ENCODE measurements at places on chromosomes 11 and 22.

DNA sequence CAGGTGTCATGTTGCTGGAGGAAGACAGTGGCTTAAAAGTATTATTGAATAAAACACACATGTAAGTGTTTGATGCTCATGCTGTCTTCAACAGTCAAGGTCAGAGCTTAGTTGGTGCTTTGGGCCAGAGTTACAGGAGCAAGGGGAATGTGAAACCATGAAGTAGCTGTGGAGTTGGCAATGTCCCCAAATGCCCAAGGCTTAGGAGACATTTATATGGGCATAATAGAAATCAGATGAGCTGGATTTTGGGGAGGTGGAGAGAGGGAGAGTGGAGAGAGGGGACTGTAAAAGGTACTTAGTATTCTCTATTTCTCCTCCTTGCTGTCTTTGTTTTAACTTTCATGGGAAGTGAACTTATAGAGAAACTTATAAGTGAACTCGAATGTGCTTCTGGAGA, 407.8 kb downstream of the ETS1 start:
- no peak for DNase-seq

DNA sequence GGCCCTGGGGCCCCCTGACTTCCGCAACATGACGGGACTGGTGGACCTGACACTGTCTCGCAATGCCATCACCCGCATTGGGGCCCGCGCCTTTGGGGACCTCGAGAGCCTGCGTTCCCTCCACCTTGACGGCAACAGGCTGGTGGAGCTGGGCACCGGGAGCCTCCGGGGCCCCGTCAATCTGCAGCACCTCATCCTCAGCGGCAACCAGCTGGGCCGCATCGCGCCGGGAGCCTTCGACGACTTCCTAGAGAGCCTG, 992 bp downstream of the LRFN4 start:
- peak; percentile 63 for DNase-seq

DNA sequence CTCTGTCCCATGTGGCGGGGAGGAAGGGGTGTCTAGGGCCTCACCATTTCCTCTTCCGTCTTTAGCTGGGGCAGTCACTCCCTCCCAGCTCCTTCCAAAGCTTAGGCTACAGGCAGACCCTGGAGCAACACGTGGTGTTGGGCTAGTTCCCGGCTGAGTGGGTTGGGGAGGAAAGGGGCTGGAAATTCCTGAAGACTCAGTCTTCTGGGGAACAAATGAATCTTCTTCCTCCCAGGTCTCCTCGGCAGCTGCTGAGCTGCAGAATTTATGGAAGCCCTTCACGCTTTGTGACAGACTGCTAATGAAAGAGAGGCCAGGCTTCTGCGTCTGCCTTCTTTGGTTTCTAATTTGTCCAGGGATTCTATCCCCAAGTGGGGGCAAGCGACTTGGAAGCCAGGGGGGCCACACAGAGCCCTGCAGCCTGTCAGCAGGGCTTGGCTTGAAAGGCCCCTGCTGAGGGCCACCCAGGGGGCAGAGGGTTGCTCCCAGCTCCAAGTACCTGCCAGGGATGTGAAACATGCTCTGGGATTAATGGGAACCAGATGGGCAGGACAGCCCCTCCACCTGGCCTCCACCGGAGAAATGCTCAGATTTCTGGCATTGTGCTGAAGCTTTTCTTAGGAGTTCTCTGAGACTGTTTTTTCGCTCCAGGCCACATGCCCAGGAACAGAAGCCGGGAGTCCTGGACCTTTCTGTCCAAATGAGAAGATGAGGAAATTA, 123.1 kb downstream of the PKNOX2 start:
- DNase-seq = no peak

GRCh38 chr11:33691066-33691864, 9.4 kb downstream of the C11orf91 start:
- no peak for DNase-seq

- no peak for DNase-seq
Observed at GRCh38 chr22:22825213-22825593, 62.4 kb upstream of the IGLL5 start.

- no peak for DNase-seq
Observed at GRCh38 chr11:120712014-120712413, 200.5 kb downstream of the GRIK4 start.

DNA sequence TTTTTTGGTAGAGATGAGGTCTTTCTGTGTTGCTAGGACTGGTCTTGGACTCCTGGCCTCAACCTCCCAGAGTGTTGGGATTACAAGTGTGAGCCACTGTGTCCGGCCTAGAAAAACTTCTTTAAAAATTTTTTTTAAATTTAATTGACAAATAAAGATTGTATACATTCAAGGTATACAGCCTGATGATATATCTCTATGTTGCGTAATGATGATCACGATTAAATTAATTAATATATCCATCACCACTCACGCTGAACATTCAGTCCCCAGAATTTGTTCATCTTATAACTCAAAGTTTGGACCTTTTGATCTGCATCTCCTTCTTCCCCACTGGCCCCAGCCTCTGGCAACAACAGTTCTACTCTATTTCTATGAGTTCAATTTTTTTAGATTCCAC, 27.2 kb downstream of the VSTM5 start:
- DNase-seq = no peak

DNA sequence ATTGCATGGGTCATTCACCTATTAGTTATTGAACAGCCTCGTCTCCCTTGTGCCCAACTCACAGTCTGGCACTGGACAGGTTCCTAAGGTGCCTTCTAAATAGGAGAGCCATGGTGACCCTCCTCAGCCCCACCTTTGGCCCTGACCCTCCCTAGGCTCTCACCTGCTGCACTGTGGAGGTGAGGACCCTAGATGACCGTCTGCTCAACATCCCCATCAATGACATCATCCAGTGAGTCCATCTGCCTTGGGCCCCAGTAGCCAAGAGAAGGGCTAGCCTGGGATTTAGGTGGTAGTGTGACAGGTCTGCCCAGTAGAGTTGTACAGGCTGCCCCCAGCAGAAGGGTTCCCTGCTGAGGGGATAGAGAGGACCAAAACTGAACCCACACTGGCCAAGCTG, 13.6 kb downstream of the UCP2 start:
- DNase-seq = no peak

DNA sequence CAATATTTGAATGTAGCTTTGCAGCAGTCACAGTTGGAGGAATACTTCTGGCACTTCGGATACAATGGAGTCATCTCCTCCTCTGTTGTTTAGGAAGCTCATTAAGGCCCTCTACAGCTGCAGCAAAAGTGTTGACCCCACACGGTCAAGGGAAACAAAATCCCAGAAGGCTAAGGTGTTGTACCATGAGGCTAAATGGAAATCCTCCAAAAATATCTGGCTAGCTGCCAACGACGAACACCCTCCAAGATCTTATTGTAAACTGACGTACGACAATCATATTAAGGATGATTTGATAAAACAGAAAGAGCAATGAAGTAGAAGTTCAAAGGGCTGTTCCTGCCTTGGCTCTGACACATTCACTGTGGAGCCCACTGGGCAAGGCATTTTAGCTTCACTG, 4.0 kb downstream of the POGLUT3 start:
- no peak for DNase-seq

DNA sequence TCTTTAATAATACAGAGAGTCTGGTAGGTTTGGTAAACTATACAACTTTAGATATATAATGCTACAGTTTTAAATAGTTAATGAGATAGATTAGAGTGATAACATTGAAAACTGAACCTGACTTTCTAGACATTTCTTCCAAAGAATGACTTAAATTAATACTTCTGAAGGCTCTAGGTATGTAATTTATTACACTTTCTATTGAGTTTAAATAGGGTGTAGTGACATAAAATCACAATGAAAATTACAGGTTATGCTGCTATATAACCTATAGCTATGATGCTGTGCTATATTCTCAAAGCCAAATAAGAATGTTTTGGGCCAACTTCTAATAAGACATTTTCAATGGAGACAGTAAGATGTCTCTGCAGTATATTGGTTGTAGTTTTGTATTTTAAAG, 7.7 kb downstream of the HIPK3 start:
- DNase-seq = no peak

DNA sequence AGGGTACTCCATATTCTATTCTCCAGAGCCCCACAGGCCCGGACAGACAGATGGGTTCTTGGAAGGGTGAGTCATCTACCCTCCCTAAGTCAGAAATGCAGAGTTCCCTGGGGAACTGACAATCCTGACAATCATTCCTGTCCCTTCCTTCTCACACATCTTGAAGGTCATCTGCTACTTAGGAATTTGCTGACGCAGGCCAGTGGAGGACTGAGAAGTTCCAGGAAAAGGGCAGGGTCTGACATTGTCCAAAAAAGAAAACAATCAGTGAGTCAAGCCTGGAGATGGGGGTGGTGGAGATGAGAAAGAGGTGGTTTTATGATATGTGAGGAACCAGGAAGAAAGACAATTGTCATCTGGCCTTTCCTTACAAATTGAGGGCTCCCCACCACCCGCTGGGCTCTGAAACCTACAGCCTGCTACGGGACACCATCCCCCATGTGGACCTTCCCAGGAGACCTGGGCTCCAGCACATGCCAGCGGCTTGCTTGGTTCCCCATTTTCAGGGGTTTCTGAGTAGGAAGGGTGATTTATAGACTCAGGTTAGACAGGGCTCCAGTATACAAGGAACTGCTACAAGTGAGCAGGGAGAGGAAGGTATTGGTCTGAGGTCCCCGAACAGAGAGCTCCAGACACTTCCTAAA, 12.9 kb downstream of the CD59 start:
- DNase-seq = no peak

GRCh38 chr11:326842-327580, 6.4 kb upstream of the IFITM3 start:
- peak; percentile 91 for DNase-seq

GRCh38 chr22:17825876-17826550, 51.7 kb upstream of the BID start:
- DNase-seq = no peak

GRCh38 chr11:2576549-2576948, 123.2 kb downstream of the KCNQ1OT1 start:
- DNase-seq = peak; percentile 46

DNA sequence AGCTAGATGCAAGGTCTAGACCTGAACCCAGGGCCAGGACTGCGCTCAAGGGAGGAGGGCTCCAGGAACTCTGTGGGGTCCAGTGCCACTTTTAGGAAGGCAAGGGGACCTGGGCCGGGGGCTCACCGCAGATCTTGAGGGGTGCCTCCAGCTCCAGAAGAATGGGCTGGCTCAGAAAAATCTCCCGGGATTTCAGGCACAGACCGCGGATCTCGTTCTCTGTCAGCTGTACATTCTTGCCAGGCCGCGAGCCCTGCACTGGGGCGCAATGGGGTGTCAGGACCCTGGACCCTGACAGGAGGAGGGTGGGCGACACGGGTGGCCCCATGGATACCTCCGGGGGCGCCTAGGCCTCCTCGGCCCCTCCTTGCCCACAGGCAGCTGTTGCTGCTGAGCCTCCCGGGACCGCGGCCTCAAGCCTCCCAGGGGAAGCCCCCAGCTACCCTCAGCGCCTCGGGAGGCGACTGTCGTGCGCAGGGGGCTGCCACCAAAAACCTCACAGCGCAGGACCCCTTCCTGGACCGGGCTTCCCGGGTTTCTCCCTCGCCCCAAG, 640 bp downstream of the PPP1CA start:
- no peak for DNase-seq

- DNase-seq = no peak
Observed at GRCh38 chr22:39645532-39645931, 75.0 kb downstream of the CACNA1I start.

- no peak for DNase-seq
Observed at GRCh38 chr22:39524753-39525657, 4.6 kb downstream of the ATF4 start.

GRCh38 chr11:76209973-76210930, 4.0 kb upstream of the WNT11 start:
- DNase-seq = peak; percentile 87

GRCh38 chr11:68146704-68147474, 25.7 kb upstream of the CHKA start:
- DNase-seq = no peak

GRCh38 chr22:45124176-45124847, 39.4 kb upstream of the NUP50 start:
- no peak for DNase-seq

- DNase-seq = peak; percentile 56
Observed at GRCh38 chr22:20319041-20319744, 667 bp downstream of the DGCR6L start.

GRCh38 chr11:115939104-115939730, 435.0 kb upstream of the CADM1 start:
- DNase-seq = no peak

DNA sequence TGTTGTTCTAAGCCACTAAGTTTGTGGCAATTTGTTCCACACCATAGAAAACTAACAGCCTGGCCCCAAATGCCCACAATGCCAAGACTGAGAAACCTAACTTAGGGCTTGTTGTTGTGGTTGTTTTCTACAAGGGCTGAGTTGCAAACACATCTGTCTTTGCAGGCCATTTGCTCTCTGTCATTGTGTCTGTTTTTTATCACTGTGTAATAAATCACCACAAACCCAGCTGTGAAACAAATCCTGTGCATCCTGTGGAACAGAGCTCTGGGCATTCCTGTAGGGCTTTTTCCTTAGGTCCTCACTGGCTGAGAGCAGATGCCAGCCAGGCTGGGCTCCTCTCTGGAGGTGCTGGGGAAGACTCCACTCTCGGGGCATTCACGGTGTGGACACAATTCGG, 15.7 kb upstream of the SYT8 start:
- no peak for DNase-seq

DNA sequence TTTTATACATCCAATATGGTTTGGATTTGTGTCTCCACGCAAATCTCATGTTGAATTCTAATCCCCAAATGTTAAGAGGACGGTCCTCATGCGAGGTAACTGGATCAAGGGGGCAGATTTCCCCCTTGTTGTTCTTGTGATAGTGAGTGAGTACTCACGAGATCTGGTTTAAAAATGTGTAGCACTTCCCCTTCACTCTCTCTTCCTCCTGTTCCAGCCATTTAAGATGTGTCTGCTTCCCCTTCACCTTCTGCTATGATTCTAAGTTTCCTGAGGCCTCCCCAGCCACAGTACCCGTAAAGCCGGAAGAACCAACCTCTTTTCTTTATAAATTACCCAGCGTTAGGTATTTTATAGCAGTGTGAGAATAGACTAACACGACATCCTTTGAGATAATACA, 98.6 kb downstream of the TTC28 start:
- DNase-seq = no peak

DNA sequence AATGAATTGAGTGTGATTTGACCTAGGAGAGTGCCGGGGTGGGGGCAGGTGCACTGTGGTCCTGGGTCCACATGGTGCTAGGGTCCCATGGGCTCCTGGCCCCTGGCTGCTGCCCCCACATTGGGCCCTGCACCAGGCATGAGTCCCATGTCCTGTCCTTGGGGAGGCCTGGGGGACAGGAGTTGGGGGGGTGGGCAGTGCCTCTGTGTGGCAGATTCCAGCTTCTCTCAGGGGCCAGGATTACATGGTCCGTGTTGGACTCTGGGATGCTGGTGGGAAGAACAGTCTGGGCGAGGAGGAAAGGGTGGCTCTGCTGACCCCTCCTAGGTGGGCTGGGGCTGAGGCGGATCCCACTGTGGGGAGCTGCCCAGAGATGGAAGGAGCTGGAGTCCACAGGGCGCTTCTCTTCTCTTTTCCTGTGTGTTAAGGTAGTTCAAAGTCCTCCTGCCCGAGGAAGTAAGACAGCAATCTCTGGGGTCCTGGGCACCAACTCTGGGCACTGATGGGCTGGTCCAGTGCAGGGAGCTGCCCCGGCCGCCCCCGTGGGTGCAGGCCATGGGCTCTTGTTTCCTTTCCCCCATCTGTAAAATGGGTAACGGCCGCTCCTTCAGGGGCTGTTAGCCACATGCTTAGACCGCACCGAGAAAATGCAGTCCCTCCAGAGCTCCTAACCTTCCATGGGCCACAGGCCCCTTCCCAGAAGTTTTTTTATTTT, 19.8 kb downstream of the KCNQ1 start:
- peak; percentile 40 for DNase-seq

- DNase-seq = no peak
Observed at GRCh38 chr11:28675183-28675582, 567.0 kb downstream of the METTL15 start.
